ENCODE measurements at places on chromosomes 5 and 9.

GRCh38 chr9:19231126-19231903 lies 822 bp downstream of the DENND4C start:
- DNase-seq = peak; percentile 41

GRCh38 chr9:132673355-132673754 lies 3.1 kb downstream of the GTF3C4 start:
- DNase-seq = peak; percentile 81

DNA sequence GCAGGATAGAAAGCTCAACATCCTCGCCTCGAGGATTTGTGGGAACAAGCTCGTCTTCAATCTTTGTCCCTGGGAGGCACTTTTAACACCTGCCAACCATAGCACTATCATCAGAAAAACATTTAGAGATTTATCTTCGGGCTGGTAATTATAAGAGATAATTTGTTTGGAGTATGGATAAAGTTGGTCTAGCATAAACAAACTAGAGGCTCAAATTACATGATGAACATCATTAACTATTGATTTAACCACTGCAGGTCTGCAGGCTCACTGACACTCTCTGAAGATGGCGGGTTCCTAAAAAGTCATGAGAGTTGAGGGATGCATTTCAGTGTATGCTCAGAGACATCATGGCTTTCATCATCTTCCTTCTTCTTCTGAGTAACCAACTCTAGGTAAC lies 25.8 kb upstream of the PCA3 start:
- DNase-seq = no peak

DNA sequence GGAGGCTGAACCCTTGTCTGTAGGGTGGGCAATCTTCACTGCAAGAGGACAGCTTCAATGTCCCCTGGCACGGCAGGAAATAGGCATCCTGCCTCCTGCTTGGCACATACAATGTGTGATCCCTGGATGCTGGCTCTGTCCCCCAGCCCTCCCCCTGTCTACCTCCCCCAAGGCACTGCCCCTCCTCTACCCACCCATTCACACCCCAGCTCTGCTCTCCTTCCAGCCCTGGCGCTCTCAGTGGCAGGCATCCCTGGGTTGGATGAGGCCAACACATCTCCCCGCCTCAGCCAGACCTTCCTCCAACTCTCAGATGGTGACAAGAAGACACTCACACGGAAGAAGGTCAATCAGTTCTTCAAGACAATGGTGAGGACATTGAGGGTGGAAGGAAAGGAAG lies 24.1 kb upstream of the FOXI1 start:
- no peak for DNase-seq

DNA sequence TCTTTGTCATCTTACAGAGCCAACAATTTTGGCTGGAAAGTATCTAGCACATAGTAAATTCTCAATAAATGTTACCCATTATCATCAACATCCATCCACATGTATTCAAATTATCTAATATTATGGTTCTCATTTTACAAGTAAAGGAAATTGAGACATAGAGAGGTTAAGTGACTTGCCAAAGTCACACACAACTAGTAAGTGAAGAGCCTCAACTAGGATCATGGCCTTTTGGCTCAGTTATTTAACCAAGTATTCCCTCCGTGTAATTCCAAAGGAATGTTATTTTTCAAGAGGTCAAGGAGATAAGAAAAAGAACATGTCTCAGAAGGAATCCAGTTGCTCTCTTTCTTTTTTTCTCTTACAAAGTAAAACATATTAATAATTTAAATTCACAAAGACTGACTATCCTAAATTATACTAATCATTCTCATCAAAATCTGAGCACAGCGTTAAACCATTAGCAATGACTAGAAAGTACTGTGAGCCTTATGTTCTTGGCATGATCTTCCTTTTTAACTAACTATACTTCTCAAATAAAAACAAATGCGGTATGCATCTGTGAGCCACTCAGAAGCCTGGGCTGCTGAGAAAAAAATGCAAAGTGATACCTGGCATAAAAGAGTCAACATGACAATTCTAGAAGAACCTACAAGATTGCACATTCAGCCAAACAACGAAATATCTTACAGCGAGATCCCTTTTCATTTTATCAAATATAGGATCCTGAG lies 350.9 kb downstream of the GLIS3 start:
- DNase-seq = no peak

DNA sequence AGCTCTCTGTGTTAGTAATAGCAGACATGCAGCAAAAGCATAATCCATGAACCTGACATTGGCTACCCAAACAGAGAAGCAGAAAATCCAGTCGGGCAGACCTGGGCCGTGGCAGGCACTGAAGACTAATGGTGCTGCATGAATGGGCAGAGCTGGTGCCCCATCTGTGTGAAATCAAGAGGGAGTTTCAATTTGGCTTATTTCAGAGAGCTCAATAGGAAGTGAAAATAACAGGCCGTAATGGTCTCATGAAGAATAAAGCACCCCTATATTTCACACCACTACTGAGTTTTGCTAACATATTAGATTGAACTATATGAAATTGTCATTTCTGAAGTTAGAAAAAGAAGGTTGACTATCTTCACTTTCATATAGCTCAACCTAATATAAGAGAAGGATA lies 149.7 kb downstream of the ENC1 start:
- DNase-seq = no peak

- DNase-seq = peak; percentile 73
These were observed 13.5 kb upstream of the KIF27 start for GRCh38 chr9:83934569-83935275.

- DNase-seq = no peak
These were observed 202.9 kb downstream of the GADD45G start for GRCh38 chr9:89807682-89808075.

DNA sequence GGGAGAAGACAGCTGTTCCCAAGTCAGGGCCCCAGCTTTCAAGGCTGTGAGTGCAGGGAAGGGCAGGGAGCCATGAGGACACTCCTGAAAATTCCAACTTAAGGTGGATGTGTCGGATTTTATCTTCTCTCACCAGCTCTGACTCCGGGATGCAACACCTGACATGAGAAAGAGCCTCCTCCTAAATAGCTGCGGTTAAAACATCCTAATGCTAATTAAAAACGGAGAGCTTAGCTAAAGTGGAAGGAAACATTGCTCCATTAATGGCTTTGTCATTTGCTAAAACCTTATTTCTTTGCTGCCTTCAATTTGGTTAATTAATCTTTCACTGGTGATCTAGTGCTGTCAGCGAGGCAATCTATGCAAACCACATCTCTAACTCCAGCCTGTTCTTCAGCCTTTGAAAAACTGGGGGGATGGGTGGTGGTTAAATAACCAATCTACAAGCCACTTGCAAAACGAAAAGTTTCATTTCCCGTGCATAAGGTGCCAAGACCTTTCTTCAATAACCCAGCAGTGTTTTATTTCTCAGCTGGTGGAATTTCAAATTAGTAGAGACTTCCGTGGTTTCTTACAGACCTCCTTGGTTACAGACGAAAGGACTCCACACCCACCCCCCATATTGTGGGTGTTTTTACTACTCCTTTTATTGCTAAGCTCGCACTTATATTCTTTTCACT lies 379.6 kb downstream of the MLLT3 start:
- DNase-seq = peak; percentile 80

DNA sequence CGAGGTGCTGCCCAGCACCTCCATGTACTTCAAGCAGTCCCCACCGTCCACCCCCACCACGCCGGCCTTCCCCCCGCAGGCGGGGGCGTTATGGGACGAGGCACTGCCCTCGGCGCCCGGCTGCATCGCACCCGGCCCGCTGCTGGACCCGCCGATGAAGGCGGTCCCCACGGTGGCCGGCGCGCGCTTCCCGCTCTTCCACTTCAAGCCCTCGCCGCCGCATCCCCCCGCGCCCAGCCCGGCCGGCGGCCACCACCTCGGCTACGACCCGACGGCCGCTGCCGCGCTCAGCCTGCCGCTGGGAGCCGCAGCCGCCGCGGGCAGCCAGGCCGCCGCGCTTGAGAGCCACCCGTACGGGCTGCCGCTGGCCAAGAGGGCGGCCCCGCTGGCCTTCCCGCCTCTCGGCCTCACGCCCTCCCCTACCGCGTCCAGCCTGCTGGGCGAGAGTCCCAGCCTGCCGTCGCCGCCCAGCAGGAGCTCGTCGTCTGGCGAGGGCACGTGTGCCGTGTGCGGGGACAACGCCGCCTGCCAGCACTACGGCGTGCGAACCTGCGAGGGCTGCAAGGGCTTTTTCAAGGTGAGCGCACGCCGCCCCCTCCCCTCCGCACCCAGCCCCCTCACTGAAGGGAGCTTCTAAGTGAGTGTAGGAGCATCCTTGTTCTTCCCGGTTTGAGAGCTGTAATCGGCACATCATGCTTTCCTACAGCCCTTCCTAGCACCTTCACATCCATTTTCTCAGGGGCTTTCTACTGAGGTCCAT lies 6.9 kb downstream of the NR4A3 start:
- no peak for DNase-seq

DNA sequence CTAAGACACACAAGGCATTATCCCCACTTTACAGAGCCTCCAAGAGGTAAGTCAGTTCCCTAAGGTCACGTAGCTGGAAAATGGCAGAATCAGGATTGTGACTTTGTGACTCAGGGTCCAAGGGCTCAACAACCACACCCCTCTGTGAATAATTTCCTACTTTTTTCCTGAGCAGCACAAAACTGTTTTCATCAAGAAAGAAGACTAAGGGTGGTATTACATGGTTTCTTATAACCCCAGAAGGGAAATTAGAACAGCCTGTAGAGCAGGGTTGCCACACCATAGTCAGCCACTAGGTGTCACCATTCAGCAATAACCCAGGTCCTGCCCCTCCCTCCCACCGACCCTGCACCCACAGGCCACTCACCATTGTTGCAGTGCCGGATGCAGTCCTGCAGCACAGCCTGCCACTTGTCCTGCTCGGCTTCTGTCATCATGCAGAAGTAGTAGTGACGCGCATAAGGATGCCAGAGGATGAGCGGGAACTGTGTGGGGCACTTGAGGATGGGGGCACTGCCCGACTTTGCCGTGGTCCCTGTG lies 72.1 kb downstream of the LRSAM1 start:
- DNase-seq = peak; percentile 69

DNA sequence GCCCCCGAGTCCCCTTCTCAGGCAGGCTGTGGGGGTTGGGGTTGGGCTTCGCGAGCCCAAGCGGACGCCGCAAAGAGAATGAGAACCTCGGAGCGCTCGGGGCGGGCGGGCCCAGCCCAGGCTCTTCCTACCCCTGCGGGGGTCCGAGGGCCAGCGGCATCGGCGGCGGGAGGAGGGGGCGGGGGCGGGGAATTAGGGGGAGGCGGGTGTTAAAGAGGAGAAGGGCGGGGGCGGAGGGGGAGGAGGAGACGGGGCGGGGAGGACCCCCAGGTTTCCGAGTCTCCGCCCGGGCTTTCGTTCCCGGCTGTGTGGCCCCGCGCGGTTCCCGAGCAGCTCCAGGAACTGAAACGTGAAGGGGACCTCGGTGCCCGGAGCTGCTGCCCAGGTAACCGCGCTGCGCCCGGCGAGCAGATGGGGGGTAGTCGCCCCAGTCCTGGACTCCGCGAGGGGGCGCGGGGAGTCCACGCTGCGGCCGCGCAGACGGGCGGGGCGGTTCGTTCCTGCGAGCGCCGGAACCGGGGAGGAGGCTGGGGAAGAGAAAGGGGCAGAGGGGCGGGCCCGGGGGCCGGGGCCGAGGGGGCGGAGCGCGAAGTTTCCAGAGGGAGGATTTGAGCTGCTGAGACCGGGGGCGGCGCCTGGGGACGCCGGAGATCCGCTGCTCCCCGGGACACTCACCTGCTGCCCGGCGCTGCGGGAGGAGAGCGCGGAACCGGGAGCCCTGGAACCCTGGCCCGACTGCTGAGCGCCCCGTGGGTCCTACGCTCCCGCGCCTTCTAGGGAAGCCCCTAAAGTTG lies 38.4 kb upstream of the PLEKHG4B start:
- DNase-seq = peak; percentile 45

- DNase-seq = no peak
These were observed 27.7 kb downstream of the UGCG start for GRCh38 chr9:111924281-111924680.

DNA sequence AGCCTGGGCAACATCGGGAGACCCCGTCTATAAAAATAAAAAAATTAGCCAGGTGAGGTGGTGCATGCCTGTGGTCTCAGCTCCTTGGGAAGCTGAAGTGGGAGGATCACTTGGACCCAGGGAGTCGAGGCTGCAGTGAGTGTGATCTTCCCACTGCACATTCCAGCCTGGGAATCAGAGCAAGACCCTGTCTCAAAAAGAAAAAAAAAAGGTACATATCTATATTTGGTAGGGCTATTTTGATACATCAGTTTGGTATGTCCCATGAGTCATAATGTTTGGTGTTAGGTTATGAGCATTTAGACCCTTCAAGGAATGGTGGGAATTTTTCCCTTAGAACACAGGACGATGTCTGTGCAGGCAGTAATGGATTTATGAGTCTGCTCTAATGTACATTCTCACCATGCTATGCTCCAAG lies 55.3 kb upstream of the POU4F3 start:
- no peak for DNase-seq

GRCh38 chr9:35910613-35911359 lies 1.5 kb downstream of the SPAAR start:
- peak; percentile 82 for DNase-seq

DNA sequence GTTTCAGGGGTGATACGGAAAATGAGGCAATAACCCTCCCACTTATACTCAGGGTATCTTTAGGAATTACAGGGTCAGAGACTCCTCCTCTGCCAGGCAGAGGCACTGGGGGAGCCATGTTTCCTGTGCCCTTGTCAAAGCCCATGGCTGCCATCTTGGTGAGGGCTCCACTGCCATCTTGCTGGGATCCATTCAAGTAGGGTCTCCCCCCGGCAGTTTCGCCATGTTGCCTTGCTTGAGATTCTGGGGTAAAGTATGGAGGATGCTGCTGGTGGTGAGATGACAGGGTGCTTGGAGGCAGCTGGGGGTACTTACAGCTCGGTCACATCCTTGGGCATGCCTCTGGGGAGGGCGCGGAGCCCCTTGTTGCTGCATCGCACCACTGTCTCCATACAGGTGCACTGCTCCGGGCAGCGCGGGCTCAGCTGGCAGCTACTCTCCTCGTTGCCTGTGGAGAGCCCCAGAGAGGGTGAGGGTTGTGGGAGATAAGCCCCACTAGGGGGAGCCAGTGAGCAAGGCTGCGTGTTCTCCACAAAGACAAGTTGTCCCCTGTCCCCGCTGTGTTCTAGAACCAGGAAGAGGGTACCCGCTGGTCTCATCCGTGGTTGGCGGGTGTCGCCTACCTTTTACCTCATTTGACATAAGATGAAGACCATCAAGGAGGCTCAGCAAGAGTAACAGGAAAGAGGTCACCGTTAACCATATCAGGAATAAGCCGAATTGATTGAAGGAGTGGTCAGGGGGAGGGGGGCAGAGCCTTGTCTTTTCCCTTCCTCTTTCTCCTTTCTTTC lies 169.0 kb upstream of the PANK3 start:
- peak; percentile 82 for DNase-seq

GRCh38 chr5:171629221-171629620 lies 156.4 kb upstream of the SMIM23 start:
- DNase-seq = no peak

Measured in hematopoietic multipotent progenitor cell treated with erythropoietin and hydrocortisone succinate and interleukin-3 and kit ligand, for 4 days (in vitro differentiated cells).